ENCODE measurements at places on chromosomes 4 and X. TPM values are rescaled to one million over a fixed set of nuclear protein-coding genes. Genes with fewer than 3 reads are reported as not detected.

The TKTL2 gene
- total RNA-seq, result not detected

The SMR3B gene
- not detected for total RNA-seq

DNA sequence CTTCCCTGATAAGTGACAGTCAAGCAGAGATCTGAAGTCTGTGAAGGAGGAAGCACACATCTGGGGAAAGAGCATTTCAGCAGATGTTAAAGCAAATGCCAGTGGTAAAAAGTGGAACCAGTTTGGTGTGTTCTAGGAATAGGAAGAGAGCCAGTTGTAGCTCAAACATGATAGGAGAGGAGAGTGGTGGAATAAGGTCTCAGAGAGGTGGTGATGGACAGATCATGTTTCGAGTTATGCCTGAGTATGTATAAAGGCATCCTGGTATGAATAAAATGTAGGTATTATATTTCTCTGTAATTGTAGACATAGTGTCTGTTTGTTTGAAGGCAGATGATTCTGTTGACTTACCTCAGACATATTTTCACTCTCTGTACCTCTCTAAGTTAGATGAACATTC, 89.1 kb downstream of the LARP7 start:
- no peak for DNase-seq

DNA sequence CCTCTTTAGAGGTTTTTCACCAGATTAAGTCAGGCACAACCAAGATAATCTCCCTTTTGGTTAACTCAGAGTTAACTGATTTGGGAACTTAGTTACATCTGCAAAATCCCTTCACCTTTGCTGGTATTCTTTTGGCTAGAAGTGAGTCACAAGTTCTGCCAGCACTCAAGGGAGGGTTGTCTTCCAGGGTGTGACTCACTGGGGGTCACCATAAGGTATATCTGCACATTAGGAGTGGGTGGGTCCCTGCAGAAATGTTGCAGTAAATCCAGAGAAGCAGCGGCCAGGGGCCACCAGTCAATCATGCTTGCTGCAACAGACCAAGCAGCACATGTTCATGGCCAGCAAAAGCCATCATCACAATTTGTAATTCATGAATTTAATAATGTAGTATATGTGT, 59.8 kb upstream of the MAML3 start:
- DNase-seq, result no peak

DNA sequence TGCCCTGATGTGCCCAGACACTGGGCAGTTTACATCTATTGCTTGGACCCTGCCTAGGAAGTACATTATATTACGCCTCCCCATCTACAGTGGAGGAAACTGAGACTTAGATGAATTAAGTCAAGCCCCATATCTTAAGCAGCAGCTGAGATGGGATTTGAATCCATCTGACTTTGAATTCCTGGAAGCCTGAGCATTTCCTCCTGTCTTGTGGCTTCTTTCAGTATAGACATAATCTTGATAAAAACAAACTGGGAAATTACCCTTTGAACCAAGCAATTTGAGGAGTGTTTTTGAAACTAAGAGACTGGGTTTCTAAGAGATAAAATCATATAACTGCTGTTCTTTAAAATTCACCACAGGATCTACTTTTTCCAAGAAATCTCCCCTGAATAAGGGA, 18.6 kb downstream of the LIMCH1 start:
- DNase-seq, result no peak

DNA sequence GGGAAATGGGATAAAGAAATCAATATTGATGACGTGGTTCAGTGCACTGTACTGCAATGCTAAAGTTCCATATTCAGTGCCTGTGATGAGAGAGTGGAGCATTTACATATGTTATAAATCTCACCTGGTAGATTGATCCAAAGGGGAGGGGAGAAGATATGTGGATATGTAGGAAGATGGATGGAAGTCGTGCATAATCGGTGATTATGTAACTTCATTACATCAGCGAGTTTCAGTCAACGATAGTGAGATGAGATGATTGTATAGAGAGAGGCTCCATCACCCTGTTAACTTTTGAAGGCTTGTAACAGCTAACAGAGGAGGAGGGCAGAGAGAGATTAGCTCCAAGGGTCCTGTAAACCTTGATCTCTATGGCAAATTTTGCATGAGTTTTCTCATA, 1.8 kb downstream of the IL1RAPL1 start:
- DNase-seq, result no peak

GRCh38 chr4:121783210-121783609, 17.9 kb upstream of the EXOSC9 start:
- no peak for DNase-seq

Measured in OCI-LY7 (cell line).